ENCODE measurements at places on chromosomes 5 and 9.
A peak's percentile ranks its signal among the peaks of the same experiment; 100 is the strongest.

DNA sequence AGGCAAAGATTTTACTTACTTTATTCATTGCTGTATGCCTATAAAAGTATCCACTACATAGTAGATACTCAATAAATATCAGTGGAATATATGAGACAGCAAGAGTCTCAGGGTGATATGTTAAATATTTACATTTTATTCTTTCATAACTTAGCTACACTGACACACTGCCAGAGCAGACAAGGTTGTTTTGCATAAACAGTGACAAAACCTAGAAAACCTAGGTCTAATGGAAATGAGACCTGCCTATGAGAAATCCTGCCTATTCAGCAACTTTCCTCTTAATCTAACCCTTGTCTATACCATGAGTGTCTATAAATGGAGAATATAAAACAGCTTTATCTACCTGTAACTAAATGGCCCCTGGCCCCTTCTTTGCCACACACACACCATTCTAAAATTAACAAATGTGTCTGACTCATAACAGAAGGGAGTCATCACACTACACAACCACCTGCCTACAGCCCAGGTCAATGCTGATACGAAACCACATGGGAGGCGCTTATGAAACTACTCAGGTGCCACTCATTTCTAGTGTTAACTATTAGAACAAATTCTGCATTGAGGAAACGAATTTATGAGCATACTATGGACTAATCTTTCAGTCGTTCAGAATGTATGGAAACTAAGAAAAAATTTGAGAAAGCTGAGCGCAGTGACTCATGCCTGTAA, 60.3 kb downstream of the UBAP2 start:
- peak; percentile 1 for DNase-seq

DNA sequence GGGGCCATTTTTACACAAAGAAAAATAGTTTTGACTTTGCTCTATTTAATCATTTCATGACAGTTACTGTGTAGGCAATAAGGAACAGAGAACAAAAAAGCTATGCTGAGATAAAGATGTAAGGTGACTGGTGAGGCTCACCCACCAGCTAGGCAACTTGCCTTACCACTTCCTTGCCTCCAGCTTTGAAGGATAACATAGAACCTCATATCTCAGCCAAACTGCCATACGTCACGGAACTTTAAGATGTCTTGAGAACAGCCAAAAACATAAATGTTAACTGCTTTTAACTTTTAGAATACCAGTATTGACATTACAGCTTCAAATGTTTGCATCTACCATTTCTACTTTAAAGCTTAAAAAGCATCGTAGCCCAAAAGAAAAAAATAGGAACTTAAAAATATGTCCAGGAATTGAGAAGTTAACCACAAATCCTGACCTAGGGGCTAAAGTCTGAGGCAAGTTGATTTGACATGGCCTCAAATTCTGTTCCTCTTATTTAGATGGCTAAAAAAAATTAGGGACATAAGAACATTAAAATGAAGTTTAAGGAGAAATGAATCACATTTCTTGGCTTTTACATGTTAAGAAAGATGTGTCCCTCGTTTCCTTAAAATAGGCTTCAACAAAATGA, 7.7 kb upstream of the GCNT4 start:
- DNase-seq: no peak

- DNase-seq: no peak
These were observed 83.4 kb downstream of the GHR start for GRCh38 chr5:42506662-42507061.

DNA sequence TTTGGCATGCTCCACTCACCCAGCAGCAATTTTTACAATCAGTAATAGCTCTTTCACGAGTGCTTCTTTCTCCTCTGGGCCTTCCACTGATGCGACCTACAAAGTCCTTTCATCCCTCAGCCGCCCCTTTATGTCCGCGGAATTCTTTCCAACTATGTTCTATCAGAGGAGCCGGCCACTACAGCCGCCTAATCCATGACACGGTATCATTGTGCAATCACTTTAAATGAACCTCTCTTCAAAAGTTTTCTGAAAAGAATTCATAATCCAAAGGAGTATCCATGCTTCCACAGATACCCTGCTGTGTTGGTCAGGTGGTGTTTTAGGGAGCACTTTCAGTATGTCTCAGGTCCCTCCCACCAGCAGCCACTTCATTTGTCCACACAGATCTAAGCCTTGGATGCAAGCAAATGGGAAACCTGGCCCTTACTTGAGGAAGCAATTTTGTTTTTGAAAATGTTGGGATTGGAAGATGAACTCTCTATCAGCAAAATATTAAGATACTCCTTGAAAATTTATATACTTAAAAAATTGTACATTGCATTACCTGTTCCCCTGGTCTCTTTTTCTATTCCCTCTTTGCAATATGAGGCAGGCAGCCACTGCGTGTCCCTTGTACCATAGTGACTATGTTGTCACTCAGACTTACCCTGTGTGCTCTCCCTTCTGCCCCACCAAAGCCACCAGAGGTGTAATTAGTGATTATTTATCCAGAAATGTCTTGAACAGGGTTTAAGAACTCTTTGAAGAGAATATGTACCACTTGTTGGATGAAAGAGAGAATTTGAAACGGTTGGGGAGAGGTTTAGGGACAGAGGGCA, 12.9 kb upstream of the MEF2C start:
- no peak for DNase-seq

- DNase-seq: no peak
These were observed 1.6 kb downstream of the ELL2 start for GRCh38 chr5:95959888-95960666.
